Activated CD4-positive, alpha-beta T cell treated with anti-CD3 and anti-CD28 coated beads, Interleukin-2, amount 10 ng/mL, durations not matched to agents 24 days and 14 days (primary cell): ENCODE measurements at places on chromosomes 6 and 20. TPM values are rescaled to one million over a fixed set of nuclear protein-coding genes. Genes with fewer than 3 reads are reported as not detected.

The EPPIN gene
- not detected in 2 replicates for total RNA-seq

The BTBD9 gene
- 12.3 and 12.4 TPM in 2 replicates for total RNA-seq

The LTB gene
- total RNA-seq = 134 and 136 TPM in 2 replicates

The COL9A3 gene
- total RNA-seq = 0.47 TPM in 1 of 2 replicates, not detected in the other

The C20orf144 gene
- 0.16 and 0.26 TPM in 2 replicates for total RNA-seq

The PRPF6 gene
- 79.5 and 81.3 TPM in 2 replicates for total RNA-seq

The ZKSCAN4 gene
- total RNA-seq = 3.8 and 4.9 TPM in 2 replicates

The ARMH2 gene
- total RNA-seq = 0.30 and 0.31 TPM in 2 replicates

The SLC22A7 gene
- not detected in 2 replicates for total RNA-seq

The SMPDL3A gene
- 0.28 and 0.42 TPM in 2 replicates for total RNA-seq

The VIP gene
- total RNA-seq = not detected in 2 replicates

The WDR27 gene
- total RNA-seq = 29.0 and 33.3 TPM in 2 replicates

The TMEM14B gene
- 94.0 and 98.0 TPM in 2 replicates for total RNA-seq

The XKR7 gene
- total RNA-seq = not detected in 2 replicates

The RALGAPA2 gene
- 14.6 and 18.7 TPM in 2 replicates for total RNA-seq

The MOXD1 gene
- 0.12 TPM in 1 of 2 replicates, not detected in the other for total RNA-seq

The NOX3 gene
- not detected in 2 replicates for total RNA-seq

The RIPOR2 gene
- total RNA-seq = 25.3 and 26.5 TPM in 2 replicates

The WFDC2 gene
- total RNA-seq = not detected in 2 replicates

The CST2 gene
- not detected in 2 replicates for total RNA-seq

The DST gene
- total RNA-seq = 8.0 and 8.1 TPM in 2 replicates

The CYP39A1 gene
- total RNA-seq = not detected in 2 replicates
